ENCODE measurements at places on chromosomes 2 and 18. TPM values are rescaled to one million over a fixed set of nuclear protein-coding genes. Genes with fewer than 3 reads are reported as not detected.

GRCh38 chr18:57791911-57792310, 11.2 kb downstream of the ATP8B1 start:
- DNase-seq: no peak

DNA sequence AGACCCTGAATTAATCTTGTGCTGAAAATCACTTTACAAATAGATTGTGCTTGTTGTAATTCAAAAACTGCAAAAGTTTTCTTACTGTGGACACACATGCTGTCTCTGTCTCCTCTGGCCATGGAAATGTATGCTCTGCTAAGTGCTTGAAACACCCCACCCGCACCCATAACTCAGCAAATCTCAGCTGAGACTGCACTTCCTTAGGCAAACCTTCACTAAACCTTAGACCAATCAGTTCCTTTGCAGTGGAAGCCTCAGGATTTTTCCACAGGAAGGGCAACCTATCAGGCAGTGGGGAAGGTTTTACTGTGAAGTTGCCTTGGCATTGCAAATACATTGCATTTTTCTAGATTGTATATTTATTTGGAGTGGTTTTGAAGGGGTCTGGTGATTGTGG, 62.2 kb upstream of the PLA2R1 start:
- no peak for DNase-seq

DNA sequence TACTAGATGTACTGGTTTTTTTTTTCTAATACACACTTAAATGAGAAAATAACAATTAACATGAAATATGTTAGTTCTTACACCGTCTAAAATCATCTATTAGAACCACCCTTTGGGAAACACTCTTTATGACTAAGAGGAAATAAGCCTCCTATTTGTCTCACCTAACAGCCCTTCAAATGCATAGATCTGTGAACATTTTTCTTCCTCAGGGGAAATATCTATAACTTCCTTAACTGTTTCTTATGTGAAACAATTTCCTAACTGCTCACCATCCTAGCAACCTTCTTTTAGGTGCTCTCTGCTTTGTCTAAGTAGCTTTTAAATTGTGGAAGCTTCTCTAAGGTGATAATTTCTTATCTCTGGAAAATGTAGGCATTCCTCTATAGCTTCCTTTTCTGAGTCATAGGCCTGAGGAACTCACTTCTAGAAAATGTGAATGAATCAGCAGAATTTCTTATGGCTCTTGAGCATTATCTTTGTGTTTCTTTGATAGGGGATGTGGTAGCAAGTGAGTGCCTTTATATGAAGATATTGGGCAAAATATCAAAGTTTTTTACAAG, 56.1 kb downstream of the CNTNAP5 start:
- no peak for DNase-seq

PJVK gene
- total RNA-seq: 1.6 TPM

- no peak for DNase-seq
These were observed 322.4 kb downstream of the ADCYAP1 start for GRCh38 chr18:1227025-1227424.

DNA sequence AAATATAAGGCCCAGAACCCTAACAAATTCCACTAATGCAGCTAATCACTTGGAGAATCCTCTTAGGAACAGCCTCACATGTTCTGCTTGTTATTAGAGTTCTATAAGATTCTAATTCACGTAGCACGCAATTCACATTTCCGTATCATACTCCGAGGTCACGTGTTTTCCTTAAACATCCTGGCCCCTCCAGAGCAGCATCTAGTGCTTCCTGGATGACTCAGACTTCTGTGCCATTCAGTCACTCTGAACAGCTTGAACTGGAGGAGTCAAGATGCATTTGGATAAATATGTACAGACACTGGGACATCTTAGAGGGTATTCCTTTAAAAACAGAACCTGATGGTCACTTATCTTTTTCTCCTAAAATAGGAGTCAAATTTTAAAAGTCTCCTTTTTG, 156.5 kb downstream of the MYO5B start:
- peak; percentile 3 for DNase-seq

DNA sequence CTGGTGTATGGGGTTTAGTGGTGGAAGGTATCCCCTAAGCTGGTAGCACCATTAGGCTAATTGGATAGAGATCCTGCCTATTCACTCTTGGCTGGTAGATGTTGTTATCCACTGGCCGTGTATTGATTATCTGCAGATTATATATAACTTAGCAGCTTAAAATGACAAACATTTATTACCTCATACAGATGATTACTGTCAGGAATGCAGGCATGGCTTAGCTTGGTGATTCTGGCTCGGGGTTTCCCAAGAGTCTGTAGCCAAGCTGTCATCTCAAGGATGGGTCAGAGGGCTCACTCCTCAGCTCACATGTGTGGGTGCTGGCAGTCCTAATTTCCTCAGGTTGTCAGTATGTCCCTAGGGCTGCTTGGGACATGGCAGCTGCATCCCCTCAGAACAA, 465.8 kb downstream of the PARD3B start:
- no peak for DNase-seq
